ENCODE measurements at places on chromosomes 12 and 14. TPM values are rescaled to one million over a fixed set of nuclear protein-coding genes. Genes with fewer than 3 reads are reported as not detected.

Gene FAIM2
- total RNA-seq: 3.0 TPM

Gene STAT6
- 61.0 TPM for total RNA-seq

Gene JPH4
- total RNA-seq: not detected

Gene CPNE8
- total RNA-seq: 15.7 TPM

Gene TSPAN19
- 0.25 TPM for total RNA-seq

Gene SRGAP1
- 23.4 TPM for total RNA-seq

Gene DNAJC22
- 2.6 TPM for total RNA-seq

Gene TEX52
- total RNA-seq: 0.12 TPM

Gene SYT1
- total RNA-seq: 2.3 TPM

Gene SLC25A47
- not detected for total RNA-seq

Gene CLEC4D
- not detected for total RNA-seq

Gene TAS2R19
- 7.9 TPM for total RNA-seq

Gene SDR9C7
- total RNA-seq: not detected

Gene PRH1
- total RNA-seq: 27.1 TPM

Gene GZMB
- not detected for total RNA-seq

Gene HOXC9
- not detected for total RNA-seq

Gene SALL2
- total RNA-seq: 3.2 TPM
